CD4-positive, alpha-beta T cell treated with Interleukin-21 for 1 hour (primary cell): ENCODE measurements at places on chromosomes 1 and 21.

GRCh38 chr1:118588566-118588965 lies 399.6 kb downstream of the TBX15 start:
- DNase-seq, result no peak

DNA sequence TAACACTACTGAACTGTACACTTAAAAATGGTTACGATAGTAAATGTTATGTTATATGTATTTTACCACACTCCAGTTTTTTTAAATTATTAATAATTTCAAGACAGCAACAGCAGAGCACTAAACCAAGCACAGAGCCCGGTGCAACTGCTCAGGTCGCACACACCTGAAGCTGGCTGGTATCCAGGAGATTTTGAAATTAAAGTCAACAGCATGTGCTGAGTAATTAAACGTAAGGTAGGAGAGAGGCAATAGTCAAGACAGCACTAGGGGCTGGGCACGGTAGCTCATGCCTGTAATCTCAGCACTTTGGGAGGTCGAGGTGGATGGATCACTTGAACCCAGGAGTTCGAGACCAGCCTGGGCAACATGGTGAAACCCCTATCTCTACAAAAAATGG lies 35.1 kb upstream of the SLC30A10 start:
- DNase-seq, result no peak

DNA sequence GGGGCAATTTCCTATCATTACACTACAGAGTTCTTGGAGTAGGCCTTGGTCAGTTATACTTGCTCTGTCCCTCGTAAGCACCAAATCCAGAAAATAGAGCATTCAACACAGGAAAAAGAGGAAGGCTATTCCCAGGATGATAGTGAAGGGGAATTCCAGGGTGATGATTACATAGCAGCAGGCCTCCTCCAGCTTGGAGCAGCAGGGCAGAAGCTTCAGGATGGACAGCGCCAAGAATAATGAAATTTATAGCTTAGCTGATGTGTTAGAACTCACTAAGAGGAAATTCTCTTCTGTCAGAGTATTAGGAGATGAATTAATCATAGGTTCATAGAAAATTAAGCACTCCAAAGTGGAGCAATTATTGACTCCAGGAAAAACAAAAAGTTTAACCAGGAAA lies 10.8 kb upstream of the SMAP2 start:
- DNase-seq, result no peak

DNA sequence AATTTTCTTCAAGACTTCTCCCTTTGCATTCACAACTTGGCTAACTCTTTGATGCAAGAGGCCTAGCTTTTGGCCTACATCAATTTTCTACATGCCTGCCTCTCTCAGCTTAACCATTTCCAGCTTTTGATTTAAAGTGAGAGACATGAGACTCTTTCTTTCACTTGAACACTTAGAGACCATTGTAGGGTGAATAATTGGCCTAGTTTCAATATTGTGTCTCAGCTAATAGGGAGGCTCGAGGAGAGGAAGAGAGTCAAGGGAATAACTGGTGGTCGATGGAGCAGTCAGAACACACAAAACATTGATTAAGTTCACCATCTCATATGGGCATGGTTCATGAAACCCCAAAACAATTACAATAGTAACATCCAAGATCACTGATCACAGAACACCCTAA lies 225.5 kb downstream of the TPR start:
- DNase-seq, result no peak

- DNase-seq, result no peak
Measured at GRCh38 chr1:77680173-77680572, 2.3 kb downstream of the ZZZ3 start.

DNA sequence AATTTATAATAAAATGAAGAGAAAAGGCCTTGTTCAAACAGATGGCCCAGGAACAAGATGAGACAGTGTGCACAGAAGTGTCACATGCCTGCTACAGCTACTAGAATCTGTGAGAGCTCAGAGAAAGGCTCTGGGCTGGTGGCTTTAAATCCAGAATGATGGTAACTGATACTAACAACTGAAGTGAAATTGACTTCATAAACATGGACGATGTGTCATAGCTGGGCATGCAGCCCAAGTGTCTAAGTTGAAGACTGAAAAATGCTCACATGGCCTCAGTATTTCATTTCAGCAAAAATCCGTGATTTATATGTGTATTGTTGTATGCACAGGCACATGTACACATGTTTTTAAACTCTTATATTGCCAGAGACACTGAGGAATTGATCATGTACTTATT lies 208.3 kb upstream of the RUNX1 start:
- DNase-seq, result no peak

DNA sequence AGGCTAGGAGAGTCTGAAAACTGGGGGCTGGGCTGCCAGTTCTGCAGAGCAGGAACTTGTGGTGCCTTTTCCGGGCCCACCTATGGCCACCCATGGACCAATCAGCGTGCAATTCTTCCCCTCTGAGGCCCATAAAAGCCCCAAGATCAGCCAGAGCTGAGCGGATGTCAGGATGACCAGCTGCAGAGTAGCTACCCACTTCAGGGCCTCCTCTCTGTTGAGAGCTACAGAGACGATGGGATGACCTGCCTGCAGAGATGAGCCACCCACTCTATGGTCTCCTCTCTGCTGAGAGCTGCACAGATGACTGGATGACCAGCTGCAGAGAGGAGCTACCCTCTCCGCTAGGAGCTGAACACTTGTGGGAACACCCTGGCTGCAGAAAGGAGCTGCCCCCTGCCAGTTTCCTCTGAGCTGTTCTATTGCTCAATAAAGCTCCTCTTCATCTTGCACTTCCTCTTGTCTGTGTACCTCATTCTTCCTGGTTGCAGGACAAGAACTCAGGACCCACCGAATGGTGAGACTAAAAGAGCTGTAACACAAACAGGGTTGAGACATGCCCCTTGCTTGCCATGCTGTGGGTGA lies 12.8 kb upstream of the AADACL4 start:
- DNase-seq, result no peak

DNA sequence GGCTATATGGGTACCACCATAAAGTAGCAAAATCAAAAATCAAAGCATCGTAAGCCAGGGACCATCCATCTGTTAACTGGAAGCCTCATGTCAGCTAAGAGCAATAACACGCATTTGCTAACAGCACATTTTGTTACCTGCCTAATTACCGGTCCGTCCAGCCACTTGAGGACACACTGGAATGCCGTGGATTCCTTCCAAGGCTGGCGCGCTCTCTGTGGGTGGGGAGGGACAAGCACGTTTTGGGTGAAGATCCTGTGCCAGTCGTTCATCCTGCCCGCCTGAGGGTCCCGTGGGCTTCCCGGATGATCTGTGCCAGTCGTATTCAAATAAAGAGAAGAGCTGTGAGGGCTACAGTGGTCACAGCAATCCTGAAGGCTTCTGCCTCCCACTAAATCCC lies 6.2 kb downstream of the NPHP4 start:
- no peak for DNase-seq

- no peak for DNase-seq
Measured at GRCh38 chr1:42921769-42922168, 36.9 kb downstream of the SLC2A1 start.

GRCh38 chr1:185808631-185809030 lies 74.4 kb downstream of the HMCN1 start:
- DNase-seq, result no peak

DNA sequence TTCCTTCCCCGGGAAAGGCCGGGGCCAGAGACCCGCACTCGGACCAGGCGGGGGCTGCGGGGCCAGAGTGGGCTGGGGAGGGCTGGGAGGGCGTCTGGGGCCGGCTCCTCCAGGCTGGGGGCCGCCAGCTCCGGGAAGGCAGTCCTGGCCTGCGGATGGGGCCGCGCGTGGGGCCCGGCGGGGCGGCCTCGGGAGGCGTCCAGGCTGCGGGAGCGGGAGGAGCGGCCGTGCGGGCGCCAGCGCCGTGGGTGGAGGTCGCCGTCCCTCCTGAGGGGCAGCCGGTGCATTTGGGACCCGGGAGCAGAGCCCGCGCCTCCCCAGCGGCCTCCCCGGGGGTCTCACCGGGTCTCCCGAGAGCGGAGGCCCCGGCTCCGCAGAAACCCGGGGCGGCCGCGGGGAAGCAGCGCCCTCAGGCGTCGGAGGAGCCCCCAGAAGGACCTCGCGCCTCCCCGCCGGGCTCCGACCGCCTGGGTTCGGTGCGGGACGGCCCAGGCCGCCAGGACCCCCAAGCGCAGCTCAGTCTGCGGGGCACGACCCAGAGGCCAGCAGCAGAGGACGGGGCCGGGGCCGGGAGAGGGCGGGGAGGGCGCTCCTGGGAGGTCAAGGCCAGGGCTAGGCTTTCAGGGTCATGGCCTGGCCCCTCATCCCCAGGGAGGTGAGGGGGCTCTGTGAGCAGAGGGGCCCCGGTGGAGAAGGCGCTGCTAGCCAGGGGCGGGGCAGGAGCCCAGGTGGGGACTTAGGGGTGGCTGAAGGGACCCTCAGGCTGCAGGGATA lies 7.2 kb upstream of the SLX9 start:
- DNase-seq, result peak; percentile 71

- DNase-seq, result no peak
Measured at GRCh38 chr1:52426371-52426770, 22.0 kb downstream of the PRPF38A start.

- peak; percentile 94 for DNase-seq
Measured at GRCh38 chr1:160795951-160796383, at the start of gene LY9. TSS of gene LY9 (plus strand) at chr1:160796174. CDS start at chr1:160796188, 14 bp downstream.
